ENCODE measurements at places on chromosomes 4 and X.
A peak's percentile ranks its signal among the peaks of the same experiment; 100 is the strongest.

GRCh38 chr4:183989461-183989860 lies 84.4 kb downstream of the STOX2 start:
- DNase-seq: no peak

- DNase-seq: no peak
Measured at GRCh38 chr4:133618963-133619362, 469.9 kb downstream of the PCDH10 start.

DNA sequence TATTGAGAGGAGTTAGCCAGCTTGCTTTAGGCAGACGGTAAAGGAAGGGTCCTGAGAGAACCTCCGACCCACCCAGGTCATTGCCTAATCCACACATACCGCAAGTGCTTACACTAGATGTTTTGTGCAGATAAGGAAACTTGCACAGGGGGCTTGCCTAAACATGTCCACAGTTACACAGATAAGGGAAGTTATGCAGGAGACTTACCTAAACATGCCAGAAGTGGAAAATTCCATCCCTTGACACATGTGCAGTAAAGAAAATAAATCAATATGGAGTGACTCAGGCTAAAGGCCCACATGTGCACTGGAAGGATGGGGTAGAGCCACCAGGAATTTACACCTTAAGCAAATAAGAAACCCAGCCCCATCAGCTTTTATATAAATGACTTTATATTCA lies 232.8 kb upstream of the HDX start:
- DNase-seq: no peak

DNA sequence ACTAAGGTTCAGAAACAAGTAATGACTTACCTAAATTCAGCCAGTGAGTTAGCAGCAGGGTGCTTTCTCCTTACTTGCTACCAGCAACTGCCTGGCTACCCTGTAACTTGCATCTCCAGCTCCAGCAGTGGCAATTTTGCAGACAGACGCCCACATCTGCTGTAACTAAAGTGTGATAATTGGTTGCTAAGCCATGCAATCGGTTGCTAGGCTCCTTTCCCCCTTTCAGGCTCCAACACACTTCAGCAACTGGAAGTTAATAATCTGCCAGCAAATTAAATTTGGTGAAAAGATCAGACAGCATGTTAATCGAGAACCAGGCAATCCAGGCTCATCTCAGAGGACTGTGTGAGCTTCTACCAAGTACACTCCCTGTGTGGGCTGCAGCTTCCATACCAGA lies 24.2 kb upstream of the ARHGEF9 start:
- peak; percentile 83 for DNase-seq

DNA sequence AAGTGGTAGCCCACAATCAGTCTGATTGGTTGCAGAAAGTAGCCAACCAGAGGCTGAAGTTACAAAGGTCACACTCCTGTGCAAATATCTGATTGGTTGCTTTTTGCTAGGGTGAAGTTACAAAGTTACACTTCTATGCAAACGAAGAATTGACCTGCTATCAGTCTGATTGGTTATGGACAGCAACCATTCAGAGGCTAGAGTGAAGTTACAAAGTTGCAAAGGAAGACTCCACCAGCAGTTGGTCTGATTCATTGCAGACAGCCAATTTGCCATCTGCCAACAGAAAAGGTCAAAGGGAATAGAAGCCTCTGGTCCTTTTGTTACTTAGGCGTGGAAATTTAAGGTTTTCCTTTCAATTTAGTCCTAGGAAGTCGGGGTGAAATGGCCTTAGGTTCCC lies 377.7 kb downstream of the PRDM5 start:
- no peak for DNase-seq

DNA sequence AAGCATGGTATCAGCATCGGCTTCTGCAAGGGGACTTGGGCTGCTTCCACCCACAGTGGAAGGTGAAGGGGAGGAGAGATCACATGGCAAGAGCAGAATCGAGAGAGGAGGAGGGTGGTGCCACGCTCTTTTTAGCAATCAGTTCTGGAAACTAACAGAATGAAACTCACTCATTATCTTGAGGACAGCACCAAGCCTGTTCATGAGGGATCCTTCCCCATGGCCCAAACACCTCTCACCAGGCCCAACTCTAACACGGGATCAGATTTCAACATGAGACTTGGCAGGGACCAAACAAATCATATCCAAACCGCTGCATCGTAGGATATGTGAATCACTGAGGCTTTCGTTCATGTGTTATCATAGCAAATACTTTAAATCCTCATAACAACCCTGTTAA lies 125.5 kb downstream of the GPC3 start:
- no peak for DNase-seq

DNA sequence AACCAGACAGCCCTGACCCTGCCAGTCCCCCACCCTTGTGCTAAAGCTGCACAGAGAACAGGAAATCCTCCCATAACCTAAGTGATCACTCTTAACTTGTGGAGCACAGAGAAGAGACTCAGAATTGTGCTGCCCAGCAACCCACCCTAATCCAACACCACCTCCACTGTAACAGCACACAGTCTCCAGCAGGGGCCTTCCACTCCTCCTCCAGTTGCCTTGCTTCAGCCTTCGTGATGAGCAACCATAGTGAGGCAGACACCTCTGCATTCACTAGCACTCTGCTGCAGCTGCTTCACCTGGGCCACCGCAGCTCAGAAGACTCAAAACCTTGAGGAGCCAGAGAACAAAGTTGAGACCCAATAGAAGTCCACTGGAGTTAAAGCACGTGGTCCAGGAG lies 7.9 kb upstream of the UGT2B4 start:
- DNase-seq: no peak

- DNase-seq: no peak
Measured at GRCh38 chr4:121728798-121729226, 32.0 kb upstream of the ANXA5 start.

DNA sequence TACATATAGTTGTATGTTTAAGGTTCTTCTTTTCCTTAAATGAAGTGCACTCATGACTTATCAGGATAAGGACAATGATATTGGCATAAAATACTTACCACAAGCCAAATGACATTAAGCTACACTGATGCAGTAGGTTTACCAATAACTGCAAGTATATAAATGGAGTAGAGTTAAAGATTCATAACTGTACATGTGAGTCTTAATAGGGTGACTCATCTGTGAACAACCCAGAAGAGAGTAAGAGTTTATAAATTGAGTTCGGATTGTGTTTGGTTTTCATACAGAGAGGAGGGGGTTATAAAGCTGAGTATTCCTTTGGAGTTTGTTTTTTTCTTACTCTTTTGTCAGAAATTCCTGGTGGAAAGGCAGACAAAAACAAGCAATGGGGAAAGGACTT lies 144.8 kb downstream of the TLL1 start:
- DNase-seq: no peak

DNA sequence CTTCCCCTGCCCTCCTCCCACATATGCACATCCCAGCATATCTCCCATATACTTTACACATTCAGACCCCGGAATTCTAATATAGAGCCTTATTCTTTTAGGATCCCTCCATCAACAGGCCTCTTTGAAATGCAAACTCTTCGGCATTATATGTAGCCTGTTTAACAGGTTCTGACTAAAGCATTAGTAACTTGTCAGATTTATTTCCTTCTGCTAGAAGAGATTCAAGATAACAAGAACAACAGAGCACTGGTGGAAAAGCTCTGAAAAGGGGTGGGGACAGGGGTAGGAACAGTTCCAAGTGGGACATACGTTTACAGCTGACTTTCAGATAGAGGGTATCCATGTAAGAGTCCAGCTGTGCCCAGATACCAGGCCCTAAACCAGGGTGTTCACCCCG lies 31.7 kb upstream of the PRPS1 start:
- no peak for DNase-seq

DNA sequence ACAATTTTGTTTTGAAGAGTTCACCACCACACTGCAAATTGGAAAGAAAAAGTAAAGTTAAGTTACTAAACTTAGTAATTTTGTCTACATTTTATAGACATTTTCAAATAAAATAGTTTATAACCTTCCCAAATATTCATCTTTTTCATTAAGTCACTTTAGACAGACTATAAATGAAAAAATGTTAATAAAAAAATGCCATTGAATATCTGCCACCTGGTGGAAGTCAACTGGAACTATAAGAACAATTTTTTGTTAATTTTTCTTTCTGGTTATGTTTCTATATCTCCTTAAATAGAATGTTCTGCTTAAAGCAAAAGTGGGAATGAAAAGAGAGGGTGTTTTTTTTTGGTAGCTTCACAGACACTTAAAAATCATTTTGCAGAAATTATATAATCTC lies 534.4 kb upstream of the PCDH10 start:
- DNase-seq: no peak

GRCh38 chr4:184450045-184450444 lies 24.3 kb downstream of the IRF2 start:
- no peak for DNase-seq

- peak; percentile 85 for DNase-seq
Measured at GRCh38 chr4:70564033-70564432, 28.0 kb upstream of the AMBN start.

DNA sequence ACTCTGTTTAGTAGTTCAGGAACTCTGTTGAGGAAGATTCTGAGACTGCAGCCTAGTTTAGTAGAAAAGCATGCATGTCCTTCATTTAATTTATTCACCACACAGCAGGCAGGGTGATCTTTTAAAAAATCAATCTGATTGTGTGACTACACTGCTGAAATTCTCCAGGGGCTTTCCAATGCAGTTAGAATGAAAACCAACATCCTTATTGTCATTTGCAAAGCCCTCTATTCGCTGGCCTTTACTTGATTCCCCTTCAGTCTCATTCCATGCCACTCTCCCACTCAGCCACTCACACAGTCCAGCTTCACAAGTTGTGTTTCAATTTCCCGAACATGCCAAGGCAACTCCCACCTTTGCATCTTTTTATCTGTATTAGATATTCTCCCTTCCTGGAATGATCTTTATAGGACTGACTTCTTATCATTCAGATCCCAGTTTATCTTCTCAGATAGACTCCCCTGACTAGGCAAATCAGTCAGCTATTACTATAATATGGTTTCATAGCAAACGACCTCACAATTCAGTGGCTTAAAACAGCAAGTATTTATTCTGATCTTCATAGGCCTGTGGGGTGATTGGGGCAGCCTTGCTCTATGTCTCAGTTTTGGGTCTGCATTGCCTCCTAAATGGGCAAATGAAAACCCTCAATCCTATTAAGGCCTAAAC lies 21.3 kb upstream of the FTHL17 start:
- no peak for DNase-seq

DNA sequence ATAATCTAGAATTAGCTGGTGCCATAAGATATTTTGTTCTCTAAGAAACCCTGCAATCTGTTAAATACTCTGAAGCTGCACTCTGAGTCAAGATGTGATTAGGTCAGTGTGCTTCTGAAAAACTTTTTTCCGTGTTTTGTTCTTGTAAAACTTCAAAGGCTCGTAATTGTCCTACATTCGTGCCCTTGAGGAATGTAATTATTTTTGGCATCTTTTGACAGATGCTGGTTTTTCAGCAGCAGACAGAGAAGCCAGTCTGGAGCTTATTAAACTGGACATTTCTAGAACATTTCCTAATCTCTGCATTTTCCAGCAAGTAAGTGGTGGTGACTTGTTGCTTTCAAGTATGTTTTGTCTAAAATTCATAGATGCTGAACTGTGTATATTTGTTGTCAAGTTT lies 36.8 kb upstream of the TADA2B start:
- no peak for DNase-seq

GRCh38 chrX:3351276-3351675 lies 4.8 kb upstream of the MXRA5 start:
- no peak for DNase-seq

GRCh38 chrX:23822841-23823240 lies 39.9 kb downstream of the SAT1 start:
- no peak for DNase-seq

GRCh38 chr4:152459326-152459725 lies 76.6 kb downstream of the FBXW7 start:
- DNase-seq: no peak

GRCh38 chrX:12223650-12224049 lies 85.4 kb downstream of the FRMPD4 start:
- DNase-seq: no peak

- no peak for DNase-seq
Measured at GRCh38 chr4:57071326-57071725, 38.9 kb downstream of the IGFBP7 start.

- no peak for DNase-seq
Measured at GRCh38 chr4:37441231-37442061, 196.9 kb downstream of the NWD2 start.

DNA sequence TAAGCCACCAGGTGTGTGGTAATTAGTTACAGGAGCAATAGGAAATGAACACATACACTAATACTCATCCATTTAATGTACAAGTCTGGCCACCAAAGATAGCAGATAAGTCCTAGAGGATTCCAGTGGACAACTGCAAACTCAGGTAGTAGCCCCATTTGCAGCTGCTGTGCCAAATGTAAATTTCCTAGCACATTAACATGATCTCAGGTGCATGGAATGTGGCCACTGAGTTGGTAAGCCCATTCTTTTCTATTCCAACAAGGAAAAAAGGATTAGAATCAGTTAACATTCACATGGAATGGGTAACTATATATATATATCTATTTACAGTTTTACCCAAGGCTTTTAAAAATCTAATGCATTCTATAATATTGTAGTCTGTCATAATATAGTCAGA lies 23.3 kb upstream of the FRAS1 start:
- no peak for DNase-seq

- no peak for DNase-seq
Measured at GRCh38 chrX:124232523-124233201, 99.8 kb upstream of the TEX13D start.

- DNase-seq: no peak
Measured at GRCh38 chr4:151358266-151358665, 32.9 kb upstream of the SH3D19 start.

DNA sequence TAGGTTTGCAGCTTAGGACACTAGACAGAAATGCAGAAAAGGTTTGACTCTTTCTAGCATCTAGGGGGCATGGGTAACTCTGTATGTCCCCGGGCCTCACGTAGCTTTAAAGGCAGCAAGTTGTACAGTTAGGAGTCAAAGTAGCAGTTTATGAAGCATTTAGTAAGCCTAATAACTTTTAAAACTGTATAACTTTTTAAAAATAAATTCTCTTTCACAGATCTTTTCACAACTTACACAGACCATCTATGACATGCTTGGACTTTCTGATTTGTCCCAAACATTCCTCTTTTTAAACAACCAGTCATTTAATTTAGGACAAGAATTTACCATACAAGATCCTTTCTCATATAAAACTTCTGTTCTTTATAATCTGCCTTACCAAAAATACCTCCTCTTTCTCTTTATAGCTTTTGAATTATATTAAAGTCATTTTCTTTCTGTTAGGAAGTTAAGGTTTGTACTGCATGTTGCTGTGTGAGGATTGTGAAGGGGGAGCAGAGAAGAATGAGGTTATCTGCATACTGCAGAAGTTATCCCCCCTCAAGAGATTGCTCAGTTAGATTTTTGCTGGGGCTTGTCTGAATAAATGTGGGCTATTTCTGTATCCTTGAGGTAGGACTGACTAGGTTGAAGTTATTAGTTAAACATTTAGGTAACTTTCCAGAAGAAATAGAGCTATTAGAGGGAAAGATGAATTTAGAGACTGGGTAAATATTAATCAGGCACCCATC lies 94.3 kb downstream of the CPE start:
- DNase-seq: peak; percentile 5

- no peak for DNase-seq
Measured at GRCh38 chr4:7759635-7760034, 180.0 kb downstream of the AFAP1 start.

- no peak for DNase-seq
Measured at GRCh38 chr4:52244848-52245247, 193.7 kb downstream of the SPATA18 start.
